NCI-H1092 treated with DMSO at 0.1 percent for 48 hours (cell line): ENCODE measurements at places on chromosomes 2 and 18.
A peak's percentile ranks its signal among the peaks of the same experiment; 100 is the strongest.

DNA sequence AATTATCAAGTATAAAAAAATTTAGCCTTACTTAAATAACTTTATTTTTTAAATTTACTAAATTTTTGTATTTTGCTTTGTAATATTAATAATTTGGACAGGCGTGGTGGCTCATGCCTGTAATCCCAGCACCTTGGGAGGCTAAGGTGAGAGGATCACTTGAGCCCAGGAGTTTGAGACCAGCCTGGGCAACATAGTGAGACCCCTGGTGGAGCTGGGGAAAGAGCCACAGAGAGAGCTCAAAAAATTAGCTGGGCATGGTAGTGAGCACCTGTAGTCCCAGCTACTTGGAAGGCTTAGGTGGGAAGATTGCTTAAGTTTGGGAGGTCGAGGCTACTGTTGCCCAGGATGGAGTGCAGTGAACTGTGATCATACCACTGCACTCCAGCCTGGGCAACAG lies 143.5 kb downstream of the B3GNT2 start:
- DNase-seq = no peak

- no peak for DNase-seq
Measured at GRCh38 chr2:240428245-240428644, 7.2 kb upstream of the GPC1 start.

DNA sequence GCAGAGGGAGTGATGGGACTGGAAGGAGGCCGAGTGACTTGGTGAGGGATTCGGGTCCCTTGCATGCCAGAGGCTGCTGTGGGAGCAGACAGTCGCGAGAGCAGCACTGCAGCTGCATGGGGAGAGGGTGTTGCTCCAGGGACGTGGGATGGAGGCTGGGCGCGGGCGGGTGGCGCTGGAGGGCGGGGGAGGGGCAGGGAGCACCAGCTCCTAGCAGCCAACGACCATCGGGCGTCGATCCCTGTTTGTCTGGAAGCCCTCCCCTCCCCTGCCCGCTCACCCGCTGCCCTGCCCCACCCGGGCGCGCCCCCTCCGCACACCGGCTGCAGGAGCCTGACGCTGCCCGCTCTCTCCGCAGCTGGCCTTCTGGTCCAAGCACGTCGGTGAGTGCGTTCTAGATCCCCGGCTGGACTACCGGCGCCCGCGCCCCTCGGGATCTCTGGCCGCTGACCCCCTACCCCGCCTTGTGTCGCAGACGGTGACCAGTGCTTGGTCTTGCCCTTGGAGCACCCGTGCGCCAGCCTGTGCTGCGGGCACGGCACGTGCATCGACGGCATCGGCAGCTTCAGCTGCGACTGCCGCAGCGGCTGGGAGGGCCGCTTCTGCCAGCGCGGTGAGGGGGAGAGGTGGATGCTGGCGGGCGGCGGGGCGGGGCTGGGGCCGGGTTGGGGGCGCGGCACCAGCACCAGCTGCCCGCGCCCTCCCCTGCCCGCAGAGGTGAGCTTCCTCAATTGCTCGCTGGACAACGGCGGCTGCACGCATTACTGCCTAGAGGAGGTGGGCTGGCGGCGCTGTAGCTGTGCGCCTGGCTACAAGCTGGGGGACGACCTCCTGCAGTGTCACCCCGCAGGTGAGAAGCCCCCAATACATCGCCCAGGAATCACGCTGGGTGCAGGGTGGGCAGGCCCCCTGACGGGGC lies 4.6 kb downstream of the PROC start:
- DNase-seq = peak; percentile 17

DNA sequence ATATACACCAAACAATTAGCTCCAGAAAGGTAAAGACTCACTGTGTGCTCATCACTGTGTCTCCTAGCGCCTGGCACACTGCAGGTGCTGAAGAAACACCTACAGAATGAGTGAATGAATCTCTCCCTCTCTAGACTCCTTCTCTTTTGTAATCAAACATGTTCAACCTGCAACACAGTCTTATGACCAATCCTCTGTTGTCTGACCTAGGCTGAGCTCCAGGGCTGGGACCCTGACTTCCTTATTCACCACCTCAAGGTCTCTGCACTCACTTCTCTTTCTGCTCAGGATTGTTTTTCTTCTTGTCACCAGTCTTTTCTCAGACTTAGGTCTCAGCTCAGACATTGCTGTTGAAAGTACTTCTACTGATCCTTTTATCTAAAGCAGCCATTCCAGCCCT lies 9.8 kb downstream of the CKAP2L start:
- no peak for DNase-seq

- DNase-seq = no peak
Measured at GRCh38 chr18:56221195-56222065, 417.0 kb downstream of the TXNL1 start.

DNA sequence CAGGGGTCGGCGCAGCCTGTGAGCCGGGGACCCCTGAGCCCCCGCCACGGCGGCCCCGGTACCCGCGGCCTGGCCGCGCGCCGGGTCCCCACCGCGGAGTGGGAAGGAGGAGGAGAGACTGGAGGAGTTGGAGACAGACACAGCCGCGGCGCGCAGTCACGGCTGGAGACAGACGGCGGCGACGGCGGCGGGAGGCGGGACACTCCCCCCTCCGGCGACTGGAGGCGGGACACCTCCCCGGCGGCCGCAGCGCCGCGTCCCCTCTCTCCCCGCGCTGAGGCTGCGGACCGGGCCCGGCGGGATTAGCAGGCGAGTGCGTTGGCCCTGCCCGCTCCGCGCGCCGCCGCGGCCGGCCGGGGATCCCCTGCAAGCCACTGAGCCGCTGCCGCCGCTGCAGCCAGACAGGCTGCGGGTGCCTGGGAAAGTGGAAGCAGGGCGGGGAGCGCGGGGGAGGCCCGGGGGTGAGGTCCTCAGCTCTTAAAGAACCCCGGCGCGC lies 1.0 kb upstream of the LDLRAD4 start:
- DNase-seq = peak; percentile 20

- DNase-seq = no peak
Measured at GRCh38 chr2:24508878-24509277, 17.8 kb downstream of the NCOA1 start.

DNA sequence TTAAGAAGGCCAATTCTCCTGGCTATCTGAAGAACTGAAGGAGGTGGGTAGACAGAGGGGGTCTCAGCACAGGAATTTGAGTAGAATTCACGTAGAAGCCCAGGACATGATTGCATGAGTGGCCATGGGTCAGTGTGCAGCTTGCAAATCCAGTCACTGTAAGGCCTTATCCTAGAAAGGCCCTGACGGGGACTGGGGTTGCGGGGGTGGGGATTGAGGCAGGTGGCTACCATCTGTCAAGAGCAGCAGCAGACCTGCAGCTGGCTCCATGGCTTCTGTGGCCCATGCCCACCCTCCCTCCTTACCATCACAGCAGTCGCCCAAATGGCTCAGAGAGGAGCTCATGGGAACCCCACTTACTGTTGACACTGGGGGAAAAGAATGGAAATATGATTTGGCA lies 34.6 kb upstream of the SLC14A1 start:
- DNase-seq = no peak

- no peak for DNase-seq
Measured at GRCh38 chr2:11342551-11343367, 1.7 kb downstream of the ROCK2 start.
